ENCODE measurements at places on chromosomes 2 and 18. TPM values are rescaled to one million over a fixed set of nuclear protein-coding genes. Genes with fewer than 3 reads are reported as not detected.

Gene MDH1B
- total RNA-seq = not detected

GRCh38 chr2:73920577-73921545 is 5.8 kb upstream of the DGUOK start:
- no peak overlapping the region for H3K27ac ChIP-seq
- H3K4me1 ChIP-seq = no peaks in the 10 kb centered on the region
- H3K27me3 ChIP-seq = peaks cover 6% of the 10 kb centered on the region

- no peak overlapping the region for H3K4me3 ChIP-seq
- peaks cover 26% of the 10 kb centered on the region for H3K27me3 ChIP-seq
- no peak overlapping the region for H3K27ac ChIP-seq
- DNase-seq = no peak
- H3K4me1 ChIP-seq = peaks cover 2% of the 10 kb centered on the region
These were observed 202.1 kb downstream of the CYP26B1 start for GRCh38 chr2:71945603-71945959.

- no peaks in the 10 kb centered on the region for H3K27me3 ChIP-seq
- H3K4me1 ChIP-seq = no peaks in the 10 kb centered on the region
- no peak overlapping the region for H3K27ac ChIP-seq
- no peak for DNase-seq
- no peaks in the 10 kb centered on the region for H3K36me3 ChIP-seq
- no peak overlapping the region for H3K4me3 ChIP-seq
These were observed 1229.0 kb upstream of the ZEB2 start for GRCh38 chr2:145748927-145749326.

Gene LYPD6
- not detected for total RNA-seq

Gene UGT1A8
- total RNA-seq = not detected

- peaks cover 2% of the 10 kb centered on the region for H3K27me3 ChIP-seq
- H3K27ac ChIP-seq = no peak overlapping the region
- no peaks in the 10 kb centered on the region for H3K4me1 ChIP-seq
- H3K36me3 ChIP-seq = no peaks in the 10 kb centered on the region
- DNase-seq = no peak
These were observed 39.9 kb upstream of the TANC1 start for GRCh38 chr2:158928515-158928914.

Gene SIGLEC15
- total RNA-seq = not detected

DNA sequence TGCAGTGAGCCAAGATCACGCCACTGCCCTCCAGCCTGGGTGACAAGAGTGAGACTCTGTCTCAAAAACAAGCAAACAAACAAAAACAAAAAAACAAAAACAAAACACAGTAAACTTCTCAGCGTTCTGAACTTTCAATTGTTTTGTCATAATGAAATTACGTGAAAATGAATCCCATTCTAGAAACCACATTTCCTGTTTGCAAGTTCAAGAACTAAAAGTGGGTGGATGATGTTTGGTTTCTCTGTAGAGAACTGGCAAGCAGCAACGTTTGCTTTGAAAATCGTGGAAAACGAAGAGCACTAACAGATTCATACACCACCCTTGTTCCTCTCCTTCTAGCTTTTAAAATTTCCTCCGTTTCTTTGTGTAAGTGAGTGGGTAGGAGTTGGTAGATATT is 226.1 kb upstream of the LYPD1 start:
- no peaks in the 10 kb centered on the region for H3K27me3 ChIP-seq
- no peak overlapping the region for H3K4me3 ChIP-seq
- no peaks in the 10 kb centered on the region for H3K36me3 ChIP-seq
- DNase-seq = no peak

GRCh38 chr2:235854276-235854675 is 313.9 kb downstream of the GBX2 start:
- H3K4me1 ChIP-seq = peaks cover 2% of the 10 kb centered on the region
- no peak overlapping the region for H3K4me3 ChIP-seq
- H3K27ac ChIP-seq = no peak overlapping the region

DNA sequence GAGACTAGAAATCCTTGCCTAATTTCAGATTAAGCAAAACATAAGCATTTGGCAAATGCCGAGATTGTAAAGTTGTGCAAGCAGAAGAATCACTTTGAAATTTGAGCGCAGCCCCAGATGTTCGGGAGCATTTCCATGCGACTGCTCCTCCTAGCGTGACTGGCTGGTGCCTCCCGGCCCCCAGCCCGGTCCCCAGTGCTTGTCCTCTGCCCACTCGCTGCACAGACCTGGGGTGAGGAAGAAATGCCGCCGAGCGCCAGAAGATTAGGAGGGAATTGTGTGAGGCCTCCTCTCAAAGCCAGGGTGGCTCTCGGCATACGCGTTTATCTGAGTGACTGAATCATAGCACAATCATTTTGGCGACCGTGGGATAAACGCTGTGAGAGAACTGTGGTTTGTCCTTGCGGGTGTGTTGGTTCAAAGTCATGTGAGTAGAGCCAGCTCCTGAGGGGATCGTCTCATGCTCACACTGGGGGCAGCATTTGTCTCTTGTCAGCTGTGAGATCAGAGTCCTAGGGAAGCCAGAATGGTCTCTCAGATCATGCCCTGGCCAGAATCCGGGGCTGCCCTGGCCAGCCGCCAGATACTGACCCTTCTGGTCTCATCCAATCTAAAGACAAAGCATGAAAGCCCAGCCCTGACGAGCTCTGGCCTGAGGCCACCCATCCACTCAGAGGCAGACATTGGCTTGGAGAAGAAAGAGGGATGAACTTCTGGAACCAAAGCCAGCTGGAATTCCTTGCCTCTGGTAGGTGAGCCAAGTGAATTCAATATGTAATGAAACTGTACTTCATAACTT is 189.3 kb downstream of the SH3RF3 start:
- DNase-seq = no peak
- peaks cover 65% of the 10 kb centered on the region for H3K27me3 ChIP-seq
- H3K36me3 ChIP-seq = no peaks in the 10 kb centered on the region
- peaks cover 12% of the 10 kb centered on the region for H3K4me1 ChIP-seq

GRCh38 chr2:128692895-128693742 is 374.5 kb upstream of the HS6ST1 start:
- no peak overlapping the region for H3K27ac ChIP-seq
- H3K4me1 ChIP-seq = no peaks in the 10 kb centered on the region
- no peak for DNase-seq
- H3K36me3 ChIP-seq = no peaks in the 10 kb centered on the region

DNA sequence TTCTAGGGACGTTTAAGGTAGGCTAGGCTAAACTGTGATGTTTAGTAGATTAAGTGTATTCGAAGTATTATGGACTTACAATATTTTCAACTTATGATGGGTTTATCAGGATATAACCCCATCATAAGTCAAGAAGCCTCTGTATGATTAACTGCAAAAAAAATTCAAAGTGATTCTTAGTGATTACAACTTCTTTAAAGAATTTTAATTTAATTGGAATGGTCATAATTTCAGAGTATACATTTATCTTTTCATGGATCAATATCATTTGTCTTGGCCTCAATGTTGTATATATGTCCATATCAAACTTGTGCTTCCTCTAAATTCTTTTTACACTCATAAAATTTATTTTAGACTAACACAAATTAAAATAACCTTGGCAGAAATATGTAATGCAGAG is 183.3 kb upstream of the LRP1B start:
- no peak overlapping the region for H3K4me3 ChIP-seq
- no peak overlapping the region for H3K27ac ChIP-seq
- DNase-seq = no peak
- no peaks in the 10 kb centered on the region for H3K4me1 ChIP-seq
- no peaks in the 10 kb centered on the region for H3K36me3 ChIP-seq
- no peaks in the 10 kb centered on the region for H3K27me3 ChIP-seq

Gene DNAJC5G
- total RNA-seq = not detected

- peaks cover 2% of the 10 kb centered on the region for H3K36me3 ChIP-seq
- peaks cover 12% of the 10 kb centered on the region for H3K4me1 ChIP-seq
- no peak for DNase-seq
- H3K27ac ChIP-seq = no peak overlapping the region
These were observed 29.0 kb downstream of the KIF5C start for GRCh38 chr2:148903979-148904378.

- no peak overlapping the region for H3K4me3 ChIP-seq
- H3K27ac ChIP-seq = no peak overlapping the region
- H3K36me3 ChIP-seq = no peaks in the 10 kb centered on the region
- H3K27me3 ChIP-seq = peaks cover 12% of the 10 kb centered on the region
These were observed 234.4 kb downstream of the SOCS6 start for GRCh38 chr18:70523035-70523791.
